ENCODE measurements at places on chromosomes 2 and 18. TPM values are rescaled to one million over a fixed set of nuclear protein-coding genes. Genes with fewer than 3 reads are reported as not detected.

DNA sequence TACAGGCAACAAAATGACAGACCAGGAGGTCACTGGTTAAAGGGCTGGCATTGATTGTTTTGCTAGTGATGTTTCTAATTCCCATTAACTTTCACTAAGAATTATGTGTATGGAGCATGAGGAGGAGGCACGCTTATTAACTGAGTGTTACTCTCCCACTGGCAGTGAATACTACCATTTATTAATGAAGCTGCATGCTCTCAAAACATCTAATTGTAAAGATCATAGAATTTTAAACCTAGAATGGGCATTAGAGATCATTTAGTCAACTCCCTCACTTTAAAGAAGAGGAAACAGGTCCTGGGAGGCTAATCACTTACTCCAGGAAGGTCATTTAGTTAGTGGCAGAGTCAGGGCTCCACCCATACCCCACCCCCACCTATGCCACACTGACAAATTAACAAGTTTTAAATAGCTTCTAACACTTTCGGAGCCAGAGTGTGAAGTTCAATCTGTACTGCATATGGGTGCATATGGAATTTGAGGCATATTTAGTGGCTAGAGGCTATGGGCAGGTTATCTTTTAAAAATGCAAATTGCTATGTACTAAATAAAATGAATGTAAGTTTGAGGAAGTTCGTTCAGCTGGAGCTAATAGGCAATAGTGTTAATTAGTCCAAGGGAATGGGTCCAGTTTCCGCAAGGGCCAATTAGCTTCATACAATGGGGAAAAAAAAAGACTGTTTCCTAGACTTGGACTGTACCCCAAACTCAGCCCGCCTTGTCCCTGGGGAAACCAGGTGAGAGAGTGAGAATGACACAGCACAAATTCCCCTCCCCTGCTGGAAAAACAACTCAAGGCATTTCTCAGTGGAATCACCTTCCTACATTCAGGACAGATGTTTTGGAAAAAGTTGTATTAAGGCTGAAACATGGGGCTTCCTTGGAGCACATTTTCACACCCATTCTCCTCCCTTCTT is 178.8 kb downstream of the ICOS start:
- DNase-seq: no peak

GRCh38 chr2:240433973-240434727 is 1.3 kb upstream of the GPC1 start:
- DNase-seq: no peak

- DNase-seq: no peak
Measured at GRCh38 chr18:75360215-75360614, 67.3 kb downstream of the SMIM21 start.

- no peak for DNase-seq
Measured at GRCh38 chr2:217074576-217075255, 214.9 kb upstream of the TNP1 start.

- DNase-seq: no peak
Measured at GRCh38 chr18:310042-310441, 42.2 kb upstream of the THOC1 start.

ASB18 gene
- total RNA-seq: 0.45 TPM

CAPN14 gene
- total RNA-seq: 2.8 TPM

- DNase-seq: peak; percentile 61
Measured at GRCh38 chr2:86764661-86765309, 25.9 kb downstream of the CD8A start.

REG3A gene
- total RNA-seq: 0.45 TPM

GRCh38 chr2:109164311-109164710 is 35.3 kb downstream of the SH3RF3 start:
- no peak for DNase-seq

RNF144A gene
- 53.9 TPM for total RNA-seq

DNA sequence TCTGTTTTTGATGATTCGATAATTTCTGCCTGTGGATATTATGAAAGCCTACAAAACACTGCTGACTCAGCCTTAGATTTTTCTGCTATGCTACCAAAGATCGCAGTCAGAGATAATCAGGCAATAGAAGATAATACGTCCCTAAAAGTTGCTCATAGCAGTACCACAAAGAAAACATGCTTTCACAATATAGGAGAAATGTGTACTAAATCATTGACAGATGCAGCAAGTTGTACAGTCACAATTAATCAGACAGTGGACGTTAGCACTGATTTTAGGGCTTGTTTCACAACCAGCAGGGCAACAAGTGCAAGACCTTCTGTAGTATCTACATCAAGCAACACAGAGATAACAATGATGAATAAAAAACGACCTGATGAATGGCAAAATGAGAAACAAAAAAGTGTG is 19.5 kb downstream of the RBM44 start:
- no peak for DNase-seq

GRCh38 chr2:27651056-27651455 is 12.4 kb downstream of the SUPT7L start:
- DNase-seq: no peak

RNF138 gene
- total RNA-seq: 47.6 TPM

- DNase-seq: no peak
Measured at GRCh38 chr2:20173496-20174402, 51.2 kb downstream of the SDC1 start.

ABCB11 gene
- total RNA-seq: 2.6 TPM

IL1RN gene
- not detected for total RNA-seq

DNA sequence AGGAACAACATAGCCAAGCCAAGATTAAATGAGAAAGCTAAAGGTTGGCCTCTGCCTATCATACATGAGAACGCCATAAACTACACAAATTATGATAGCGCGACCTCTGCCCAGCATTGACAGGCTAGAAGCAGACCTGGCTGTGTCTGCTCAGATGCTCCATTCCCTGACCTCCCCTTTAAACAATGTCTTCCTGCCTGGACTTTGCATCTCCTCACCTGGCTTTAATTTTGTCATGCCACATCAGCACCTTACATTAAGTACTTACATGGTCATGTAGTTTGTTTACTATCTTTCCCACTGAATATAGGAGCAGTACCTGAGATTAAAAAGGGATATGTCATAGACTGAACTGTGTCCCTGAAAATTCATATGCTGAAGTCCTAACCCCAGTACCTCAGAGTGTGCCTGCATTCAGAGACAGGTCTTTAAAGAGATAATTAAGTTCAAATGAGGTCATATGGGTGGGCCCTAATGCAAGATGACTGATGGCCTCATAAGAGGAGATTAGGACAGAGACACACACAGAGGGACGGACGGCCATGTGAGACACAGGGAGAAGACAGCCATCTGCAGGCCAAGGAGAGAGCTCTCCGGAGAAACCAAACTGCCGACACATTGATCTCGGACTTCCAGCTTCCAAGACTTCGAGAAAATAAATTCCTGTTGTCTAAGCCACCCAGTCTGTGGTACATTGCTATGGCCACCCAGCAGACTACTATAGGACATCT is 103.7 kb downstream of the BIN1 start:
- no peak for DNase-seq

- DNase-seq: no peak
Measured at GRCh38 chr2:74535440-74535965, 5.8 kb downstream of the HTRA2 start.

DNA sequence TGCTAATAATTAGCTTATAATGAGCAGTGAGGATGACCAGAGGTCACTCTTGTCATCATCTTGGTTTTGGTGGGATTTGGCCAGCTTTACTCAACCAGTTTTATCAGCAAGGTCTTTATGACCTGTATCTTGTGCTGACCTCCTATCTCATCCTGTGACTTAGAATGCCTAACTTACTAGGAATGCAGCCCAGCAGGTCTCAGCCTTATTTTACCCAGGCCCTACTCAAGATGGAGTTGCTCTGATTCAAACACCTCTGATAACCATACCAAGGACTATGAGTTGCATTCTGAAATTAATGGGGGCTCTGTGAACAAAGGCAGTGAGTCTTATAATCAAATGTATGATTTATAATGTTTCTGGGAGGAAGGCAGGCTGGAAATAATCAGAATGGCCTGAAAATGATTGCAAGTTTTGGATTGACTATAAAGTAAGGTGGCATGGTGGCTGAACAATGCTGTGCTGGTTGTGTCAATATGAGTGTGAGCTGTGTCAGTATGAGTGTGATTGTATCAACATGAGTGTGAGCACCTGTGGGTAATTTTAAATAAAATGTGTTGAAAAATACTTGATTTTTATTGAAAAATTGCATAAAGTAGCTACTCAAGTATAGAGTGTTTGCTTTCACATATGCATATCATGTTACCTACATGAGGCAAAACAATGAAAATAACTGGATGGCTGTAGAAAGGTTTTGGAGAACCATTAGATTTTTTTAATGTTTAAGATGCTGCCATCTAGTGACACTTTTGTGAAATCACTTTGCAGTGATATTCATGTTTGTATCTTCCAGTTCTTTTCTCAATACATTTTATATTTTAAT is 103.0 kb downstream of the KYNU start:
- peak; percentile 1 for DNase-seq

DNA sequence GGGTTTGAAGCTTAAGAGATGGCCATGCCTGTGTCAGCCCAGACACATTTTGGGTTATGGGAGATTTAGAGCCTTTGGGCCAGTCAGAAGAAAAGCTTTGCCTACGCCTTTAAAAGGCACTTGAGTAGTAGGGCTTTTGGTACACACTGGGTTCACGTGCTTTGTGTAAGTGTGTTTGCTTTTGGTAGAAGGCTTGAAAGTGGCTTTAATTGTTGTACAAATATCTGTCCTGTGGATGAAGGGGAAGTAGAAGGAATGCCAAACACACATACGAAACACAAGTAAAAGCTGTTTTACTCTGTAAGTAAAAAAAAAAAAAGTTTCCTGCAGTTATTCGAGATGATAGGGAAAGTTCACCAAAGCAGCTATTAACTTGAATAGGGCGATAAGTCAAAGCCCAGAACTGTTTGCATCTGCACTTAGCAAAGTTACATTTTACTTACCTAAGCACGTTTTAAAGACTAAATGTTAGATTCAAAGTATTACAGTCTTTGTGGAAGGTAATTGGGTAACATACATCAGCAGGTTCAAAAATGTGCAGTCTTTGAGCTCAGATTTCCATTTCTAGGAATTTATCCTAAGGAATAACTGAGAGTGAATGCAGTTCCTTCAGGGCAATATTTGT is 75.4 kb downstream of the STK25 start:
- DNase-seq: no peak

DNA sequence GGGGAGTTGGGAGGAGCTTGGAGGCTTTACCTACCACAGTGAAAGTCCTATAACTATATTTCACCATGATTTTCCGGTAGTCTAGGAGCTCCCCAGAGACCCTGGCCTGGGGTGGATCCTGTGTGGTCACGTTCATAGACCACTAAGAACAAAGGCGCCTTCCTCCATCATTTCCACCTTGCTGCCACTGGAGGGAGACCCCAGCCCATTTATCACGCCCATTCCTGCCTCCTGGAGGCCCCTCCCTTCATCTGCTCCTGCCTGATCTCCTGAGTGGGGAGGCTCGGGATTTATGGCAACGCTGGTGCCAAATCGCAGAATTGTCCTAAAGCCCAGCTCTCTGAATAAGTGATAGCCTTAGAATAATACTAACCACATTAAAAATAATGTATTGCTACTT is 507.6 kb upstream of the SPHKAP start:
- DNase-seq: no peak

C18orf54 gene
- total RNA-seq: 12.1 TPM

DNA sequence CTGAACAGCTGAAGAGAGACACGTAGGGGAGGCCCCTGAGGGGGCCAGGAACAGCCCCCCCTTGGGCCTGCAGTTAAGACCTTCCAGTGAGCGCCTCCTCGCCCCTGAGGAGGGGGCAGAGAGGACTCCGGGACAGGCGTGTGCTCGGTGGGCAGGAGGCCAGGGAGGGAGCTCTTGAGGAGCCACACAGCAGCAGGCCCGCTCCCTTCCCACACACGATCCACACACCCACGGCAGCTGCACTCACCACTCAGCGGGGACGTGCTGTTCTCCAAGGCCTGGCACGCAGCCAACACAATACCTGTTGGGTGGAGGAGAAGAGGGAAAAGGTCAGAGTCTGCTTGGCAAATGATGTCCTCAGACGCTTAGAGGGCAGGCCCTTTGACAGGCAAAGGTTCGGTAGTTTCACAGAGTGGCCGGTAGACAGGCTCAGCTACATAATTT is 39.0 kb downstream of the TGFA start:
- peak; percentile 13 for DNase-seq

COL3A1 gene
- total RNA-seq: 303 TPM

GRCh38 chr2:134362152-134362668 is 108.3 kb downstream of the MGAT5 start:
- DNase-seq: no peak

IL1RL1 gene
- total RNA-seq: 0.27 TPM

DNA sequence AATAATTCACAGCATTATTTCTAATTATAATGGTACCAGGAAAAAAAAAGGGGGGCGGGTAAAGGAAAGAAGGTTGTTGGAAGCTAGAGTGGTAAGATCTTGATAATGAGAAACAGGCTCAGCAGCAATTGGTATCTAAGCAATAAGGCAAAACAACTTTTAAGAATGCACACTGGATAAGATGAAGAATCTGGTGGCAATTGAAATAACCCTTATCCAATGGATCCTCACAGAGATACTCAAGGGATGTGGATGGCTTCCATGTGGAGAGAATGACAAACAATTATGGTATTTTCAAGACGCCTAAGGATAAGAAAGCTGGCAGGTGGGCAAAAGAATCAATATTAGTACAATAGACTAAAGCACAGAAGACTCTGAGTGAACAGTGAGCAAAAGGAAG is 153.6 kb downstream of the UPP2 start:
- no peak for DNase-seq

DNA sequence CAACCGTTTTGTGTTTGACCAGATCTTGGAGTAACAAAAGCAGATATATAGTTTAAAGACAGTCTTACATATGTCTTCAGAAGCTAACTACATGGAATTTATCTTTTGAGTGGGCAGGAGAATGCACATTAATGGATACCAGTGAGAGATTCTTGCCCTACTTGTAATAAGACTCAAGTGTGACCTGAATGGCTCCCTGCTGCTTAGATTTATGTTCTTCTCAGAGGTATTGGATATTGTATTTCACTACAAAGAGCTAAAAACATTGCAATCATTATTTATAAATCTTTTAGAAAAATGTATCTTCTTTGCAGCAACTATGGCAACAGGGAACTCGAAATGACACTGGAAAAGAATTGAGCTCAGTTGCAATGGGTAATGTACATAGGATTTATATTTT is 227.7 kb downstream of the LRRTM4 start:
- no peak for DNase-seq

DNA sequence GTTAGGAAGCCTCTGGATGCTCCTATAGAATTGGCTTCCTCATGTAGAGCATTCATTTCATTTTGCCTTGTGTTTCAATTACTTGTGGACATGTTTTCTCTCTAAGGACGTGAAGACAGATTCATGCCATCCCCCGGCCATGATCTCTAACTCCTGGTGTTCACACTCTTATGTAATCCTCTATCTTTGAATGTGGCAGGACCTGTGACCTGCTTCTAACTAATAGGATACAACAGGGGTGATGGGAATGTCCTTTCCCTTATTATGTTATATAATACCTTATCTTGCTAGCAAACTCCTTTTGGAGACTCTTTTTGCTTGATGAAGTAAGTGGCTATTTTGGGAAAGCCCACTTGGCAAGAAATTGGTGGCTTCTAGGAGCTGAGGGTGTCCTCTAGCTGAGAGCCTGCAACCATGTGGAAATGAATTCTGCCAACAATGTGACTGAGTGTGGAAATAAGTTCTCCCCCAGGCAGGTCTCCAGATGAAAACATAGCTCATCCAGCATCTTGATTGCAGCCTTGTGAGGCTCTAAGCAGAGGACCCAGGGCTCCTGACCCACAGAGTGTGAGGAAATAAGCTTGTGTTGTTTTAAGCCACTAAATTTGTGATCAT is 13.8 kb downstream of the DPYSL5 start:
- DNase-seq: peak; percentile 59

GRCh38 chr2:166958986-166959481 is 70.8 kb downstream of the XIRP2 start:
- no peak for DNase-seq

UGT1A5 gene
- not detected for total RNA-seq

GRCh38 chr18:55141318-55141717 is 182.1 kb upstream of the CCDC68 start:
- DNase-seq: no peak

KHK gene
- total RNA-seq: 3.6 TPM
